ENCODE measurements at places on chromosomes 4 and X.

- DNase-seq: no peak
Observed at GRCh38 chr4:107989162-107989536, 540 bp upstream of the HADH start.

GRCh38 chr4:106334741-106335470 is 18.6 kb downstream of the AIMP1 start:
- DNase-seq: no peak

DNA sequence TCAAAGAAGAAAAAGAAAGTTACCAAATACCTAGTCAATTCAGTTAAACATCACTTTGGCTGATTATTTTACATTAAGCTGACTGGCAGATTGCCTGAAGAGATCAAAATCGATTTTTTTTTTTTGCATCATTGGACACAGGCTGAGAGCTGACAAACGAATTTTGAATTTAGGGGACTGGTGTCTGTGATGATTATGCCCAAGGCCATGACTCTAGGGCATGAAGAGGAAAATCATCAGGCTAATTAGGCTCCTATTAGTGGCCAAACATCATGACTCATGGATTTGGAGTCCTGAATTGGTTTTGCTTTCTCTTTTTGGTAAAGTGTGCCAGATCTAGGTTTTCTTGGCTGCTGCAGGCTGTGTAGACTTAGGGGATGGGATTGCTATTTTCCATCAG is 829.3 kb upstream of the LCORL start:
- DNase-seq: no peak

GRCh38 chrX:3346501-3347259 is at the start of gene MXRA5:
Gene MXRA5 (minus strand): TSS chrX:3346652. CDS start chrX:3343833, 2,819 bp downstream.
- DNase-seq: no peak

- DNase-seq: no peak
Observed at GRCh38 chr4:75633846-75634245, 3.5 kb upstream of the CDKL2 start.

Measured in caudate nucleus (tissue), 63 donors.